ENCODE measurements at places on chromosomes 5 and 9. TPM values are rescaled to one million over a fixed set of nuclear protein-coding genes. Genes with fewer than 3 reads are reported as not detected.
A peak's percentile ranks its signal among the peaks of the same experiment; 100 is the strongest.

- H3K27me3 ChIP-seq, result no peaks in the 10 kb centered on the region
- peaks cover 12% of the 10 kb centered on the region for H3K4me1 ChIP-seq
- peak overlapping the region; percentile 72 for H3K4me3 ChIP-seq
- H3K36me3 ChIP-seq, result no peaks in the 10 kb centered on the region
- DNase-seq, result peak; percentile 25
- H3K27ac ChIP-seq, result peak overlapping the region; percentile 99
Observed at GRCh38 chr5:43121913-43122484, 1.3 kb downstream of the ZNF131 start.

DNA sequence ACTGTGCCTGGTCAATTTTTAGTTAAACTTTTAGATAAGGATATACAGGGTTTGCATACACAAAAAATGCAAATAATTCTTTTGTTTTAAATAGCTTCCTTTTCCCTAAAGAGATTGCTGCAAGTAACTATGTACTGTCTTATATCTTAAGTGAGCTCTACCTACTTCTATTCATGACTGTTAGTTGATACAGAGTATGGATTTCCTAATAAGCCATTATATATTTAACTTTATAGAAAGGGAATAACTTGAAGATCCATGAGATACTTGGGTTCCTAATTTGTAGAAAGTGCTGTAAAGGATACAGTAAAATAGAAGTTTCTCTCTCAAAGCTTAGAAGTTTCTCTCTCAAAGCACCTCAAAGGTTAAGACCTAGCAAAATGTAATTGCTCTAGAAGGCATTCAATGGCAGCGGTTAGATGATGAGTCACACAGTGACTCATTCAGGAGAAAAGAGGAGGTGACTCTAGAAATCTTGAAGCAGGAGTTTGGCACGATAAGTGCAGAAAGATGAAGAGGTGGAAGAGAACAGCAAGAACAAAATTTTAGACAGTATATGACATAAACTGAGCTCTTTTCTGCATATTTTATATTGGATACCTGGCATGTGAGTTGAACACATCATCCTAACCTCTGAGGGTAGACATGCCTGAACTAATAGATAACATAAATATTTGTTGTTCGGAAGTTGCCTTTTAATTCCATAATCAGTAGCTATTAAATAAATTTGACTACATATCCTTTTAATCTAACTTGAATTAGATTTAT lies 5.5 kb upstream of the DNAJC21 start:
- no peaks in the 10 kb centered on the region for H3K27me3 ChIP-seq
- H3K36me3 ChIP-seq, result peaks cover 6% of the 10 kb centered on the region
- peaks cover 3% of the 10 kb centered on the region for H3K4me1 ChIP-seq
- peak overlapping the region; percentile 8 for H3K27ac ChIP-seq

- H3K4me3 ChIP-seq, result no peak overlapping the region
- H3K36me3 ChIP-seq, result no peaks in the 10 kb centered on the region
- no peaks in the 10 kb centered on the region for H3K27me3 ChIP-seq
- no peak for DNase-seq
- H3K27ac ChIP-seq, result no peak overlapping the region
Observed at GRCh38 chr9:89798547-89799120, 193.8 kb downstream of the GADD45G start.

- H3K4me3 ChIP-seq, result no peak overlapping the region
- H3K4me1 ChIP-seq, result peaks cover 11% of the 10 kb centered on the region
- H3K36me3 ChIP-seq, result no peaks in the 10 kb centered on the region
- H3K27ac ChIP-seq, result peak overlapping the region; percentile 75
- DNase-seq, result no peak
Observed at GRCh38 chr5:150517272-150518152, 9.6 kb downstream of the NDST1 start.

DNA sequence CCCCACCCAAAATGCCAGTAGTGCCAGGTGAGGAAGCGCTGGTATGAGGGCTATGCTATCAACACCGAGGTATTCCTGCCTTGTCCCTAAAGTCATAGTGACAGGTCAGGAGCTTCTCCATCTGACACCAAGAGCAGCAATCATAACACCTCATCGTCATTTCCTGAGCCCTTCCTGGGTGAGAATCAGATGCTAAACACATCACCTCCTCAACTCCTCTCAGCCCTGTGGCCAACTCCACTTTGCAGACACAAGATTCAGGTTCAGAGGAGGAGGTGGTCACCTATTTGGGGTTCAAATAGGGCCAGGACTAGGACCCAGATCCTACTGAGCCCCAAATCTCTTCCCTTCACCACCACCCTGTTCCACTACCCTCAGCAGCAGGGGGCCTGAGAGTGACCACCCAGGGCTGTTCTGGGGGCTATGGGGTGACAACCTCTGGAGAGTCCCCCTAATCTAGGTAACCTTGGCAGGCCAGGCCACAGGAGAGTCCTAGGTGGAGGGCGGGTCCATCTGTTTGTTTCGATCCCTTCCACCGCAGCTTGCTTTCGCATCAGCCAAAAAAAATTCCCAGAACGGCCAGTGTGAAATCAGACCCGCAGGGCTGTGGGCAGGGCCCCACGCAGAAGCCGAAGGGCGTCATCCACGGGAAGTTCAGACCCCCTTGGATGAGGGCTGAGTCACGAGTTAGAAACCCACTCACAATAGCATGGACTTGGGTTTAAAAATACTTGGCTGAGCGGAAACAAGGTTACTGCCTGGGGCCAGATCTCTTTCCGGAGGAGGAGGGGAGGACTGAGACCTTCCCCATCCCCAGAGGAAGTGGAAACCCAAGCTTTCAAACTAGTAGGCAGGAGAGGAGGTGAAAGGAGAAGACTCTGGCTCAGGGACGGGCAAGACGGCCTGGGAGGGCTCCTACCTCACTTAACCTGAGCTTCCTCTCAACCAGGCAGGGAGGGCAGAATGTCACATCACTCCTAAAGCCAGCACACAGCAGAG lies 8.7 kb downstream of the STK10 start:
- peak overlapping the region; percentile 46 for H3K4me3 ChIP-seq
- no peaks in the 10 kb centered on the region for H3K4me1 ChIP-seq
- H3K27ac ChIP-seq, result peak overlapping the region; percentile 87
- H3K27me3 ChIP-seq, result no peaks in the 10 kb centered on the region
- DNase-seq, result no peak

GRCh38 chr5:42491699-42492098 lies 68.5 kb downstream of the GHR start:
- H3K36me3 ChIP-seq, result no peaks in the 10 kb centered on the region
- no peak for DNase-seq
- no peak overlapping the region for H3K4me3 ChIP-seq
- H3K27ac ChIP-seq, result no peak overlapping the region
- H3K4me1 ChIP-seq, result no peaks in the 10 kb centered on the region

DNA sequence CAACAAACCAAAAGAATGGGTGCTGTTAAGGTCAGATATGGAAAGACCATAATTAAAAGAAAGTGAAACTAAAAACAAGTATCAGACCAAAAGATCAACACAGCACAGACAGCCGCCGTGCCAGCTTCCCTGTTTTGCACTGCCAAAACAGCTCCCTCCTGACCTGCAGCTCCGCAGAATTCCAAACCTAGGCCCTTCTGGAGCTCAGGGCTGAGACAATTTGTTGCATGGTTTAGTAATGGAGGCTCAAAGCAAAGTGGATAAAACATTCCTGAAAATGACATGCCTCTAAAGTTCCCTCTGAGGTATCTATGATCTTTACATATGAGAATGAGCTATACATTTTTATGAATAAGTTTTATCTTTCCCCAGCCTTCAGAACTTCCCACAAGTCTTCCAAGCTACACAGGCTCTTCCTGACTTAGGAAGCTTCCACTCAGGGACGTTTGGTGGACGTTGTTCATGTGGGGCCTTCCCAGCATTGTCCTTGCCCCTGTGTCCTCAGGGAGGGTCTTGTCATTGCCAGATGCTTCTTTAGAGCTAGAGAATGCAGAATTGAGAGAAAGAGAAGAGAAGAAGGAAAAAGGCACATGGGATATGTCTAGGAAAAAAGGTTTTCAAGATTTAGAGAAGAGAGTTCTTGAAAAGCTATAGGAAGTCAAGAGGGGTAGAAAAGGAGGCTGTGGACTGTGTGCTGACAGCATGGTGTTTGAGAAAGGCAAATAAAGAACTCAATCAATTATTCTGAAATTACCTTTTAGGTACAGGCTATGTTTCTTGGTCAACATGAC lies 28.4 kb upstream of the SSBP2 start:
- peak; percentile 74 for DNase-seq
- no peaks in the 10 kb centered on the region for H3K36me3 ChIP-seq
- no peaks in the 10 kb centered on the region for H3K27me3 ChIP-seq
- no peaks in the 10 kb centered on the region for H3K4me1 ChIP-seq
- H3K27ac ChIP-seq, result peak overlapping the region; percentile 89

Gene TLX3
- not detected for total RNA-seq

Gene CCL28
- total RNA-seq, result 53.4 TPM

Gene FAM221B
- not detected for total RNA-seq
